AG10803 (cell line): ENCODE measurements at places on chromosomes 6 and 20.

- no peak for DNase-seq
Observed at GRCh38 chr6:4895971-4896370, 107.9 kb downstream of the RPP40 start.

DNA sequence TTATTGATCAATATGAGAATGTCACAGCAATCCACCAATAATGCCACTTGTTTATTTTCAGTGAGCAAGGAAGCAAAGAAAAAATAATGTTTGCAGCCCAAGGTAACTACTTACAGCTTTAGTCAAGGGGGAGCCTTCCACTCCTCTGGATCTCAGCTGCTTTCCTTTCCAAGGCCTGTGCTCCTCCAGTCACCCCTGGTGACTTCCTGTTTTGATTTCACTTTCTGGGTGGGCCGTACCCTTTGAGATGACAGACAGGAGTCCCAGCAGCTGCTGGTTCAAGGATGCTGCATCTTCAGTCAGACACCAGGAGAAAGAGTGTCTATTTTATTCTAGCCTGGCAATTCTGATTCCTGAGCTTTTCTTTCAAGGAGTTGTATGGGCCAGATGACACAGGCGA, 5.6 kb upstream of the VNN2 start:
- DNase-seq: no peak

- DNase-seq: no peak
Observed at GRCh38 chr6:155604991-155605390, 149.4 kb upstream of the NOX3 start.

DNA sequence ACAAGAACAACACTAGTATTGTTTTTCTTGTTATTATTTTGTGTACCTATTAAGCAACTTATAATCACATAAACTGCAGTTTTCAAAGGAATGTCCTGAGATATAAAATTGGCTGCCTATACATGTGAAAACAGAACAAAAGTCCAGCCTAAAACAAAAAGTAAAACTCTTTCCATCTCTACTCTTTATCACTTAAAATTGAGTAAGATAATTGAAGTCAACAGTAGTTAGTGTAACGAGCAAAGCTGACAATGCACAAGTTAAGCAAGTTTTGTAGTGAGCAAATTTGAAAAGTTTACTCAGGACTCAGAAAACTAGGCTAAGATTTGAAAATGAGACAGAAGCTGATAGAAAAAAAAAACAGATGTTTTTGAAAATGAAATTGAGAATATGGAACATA, 941.4 kb upstream of the MAN1A1 start:
- DNase-seq: no peak

GRCh38 chr6:41503827-41504465, 42.2 kb upstream of the FOXP4 start:
- peak; percentile 42 for DNase-seq

- DNase-seq: no peak
Observed at GRCh38 chr6:925656-926213, 232.8 kb upstream of the EXOC2 start.
